ENCODE measurements at places on chromosomes 2 and 18.

DNA sequence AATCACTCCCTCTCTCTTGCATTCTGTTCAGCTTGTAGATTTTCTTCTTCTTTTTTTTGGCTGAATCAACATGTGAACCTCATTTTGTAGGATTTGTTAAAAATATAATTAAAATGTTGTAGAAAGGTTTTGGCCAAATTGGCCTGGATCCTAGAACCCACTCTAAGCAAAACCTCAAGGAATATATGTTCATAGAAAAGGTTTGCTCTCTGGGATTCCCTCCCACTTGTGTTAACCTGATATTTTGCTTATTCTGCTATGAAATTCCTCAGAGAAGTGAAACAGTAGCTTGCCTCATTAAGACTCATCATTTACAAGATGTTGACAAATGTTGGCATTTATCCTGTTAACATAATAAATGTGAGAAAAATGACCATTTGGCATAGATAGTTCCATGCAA is 456.7 kb downstream of the TMEM182 start:
- DNase-seq: no peak

DNA sequence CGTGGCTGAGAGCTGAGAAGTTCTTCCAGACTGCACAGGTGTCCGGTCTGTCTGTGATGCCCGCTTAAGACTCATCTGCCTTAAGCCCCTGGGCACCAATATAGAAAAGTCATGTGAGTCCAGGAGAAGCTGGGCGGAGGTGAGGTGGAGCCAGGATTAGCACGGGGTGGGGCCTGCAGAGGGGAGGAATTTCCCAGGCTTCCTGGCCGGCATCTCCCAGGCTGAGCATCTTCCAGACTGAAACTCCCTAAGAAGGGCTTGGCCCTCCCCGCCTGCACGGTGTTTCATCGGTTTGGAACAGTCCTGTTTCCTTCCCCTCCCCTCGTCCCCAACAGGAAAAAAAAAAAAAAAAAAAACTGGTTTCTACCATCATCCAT is 270.3 kb downstream of the ATAD2B start:
- DNase-seq: no peak

GRCh38 chr18:35514752-35515459 is 17.1 kb upstream of the INO80C start:
- DNase-seq: no peak

- no peak for DNase-seq
Observed at GRCh38 chr2:129895061-129895460, 84.4 kb upstream of the RAB6C start.

GRCh38 chr18:33594799-33595198 is 16.8 kb downstream of the ASXL3 start:
- DNase-seq: no peak

- DNase-seq: no peak
Observed at GRCh38 chr2:58293056-58293455, 51.9 kb upstream of the FANCL start.

DNA sequence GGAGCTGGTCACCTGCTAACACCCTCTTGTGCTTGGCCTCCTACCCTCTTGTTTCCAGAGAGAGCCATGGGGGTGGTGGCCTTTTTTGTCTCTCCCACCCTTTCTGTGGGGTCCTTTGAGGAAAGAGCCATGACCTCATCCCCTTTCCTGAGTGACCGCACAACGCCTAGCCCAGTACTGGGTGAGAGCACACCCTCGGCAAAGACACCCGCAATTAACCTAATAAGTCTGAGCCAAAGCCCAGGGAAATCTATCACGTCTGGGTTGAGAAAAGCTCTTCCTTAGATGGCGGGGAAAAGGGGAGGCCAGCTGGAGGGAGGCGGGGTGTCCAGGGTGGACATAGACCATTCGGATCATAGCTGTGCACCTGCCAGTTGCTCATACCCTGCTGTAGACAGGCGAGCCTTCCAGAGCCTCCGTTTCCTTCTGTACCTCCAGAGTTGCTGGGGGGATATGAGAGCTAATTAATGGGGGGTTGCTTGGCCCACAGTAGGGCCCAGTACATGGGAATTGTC is 93.7 kb upstream of the MCFD2 start:
- DNase-seq: no peak

DNA sequence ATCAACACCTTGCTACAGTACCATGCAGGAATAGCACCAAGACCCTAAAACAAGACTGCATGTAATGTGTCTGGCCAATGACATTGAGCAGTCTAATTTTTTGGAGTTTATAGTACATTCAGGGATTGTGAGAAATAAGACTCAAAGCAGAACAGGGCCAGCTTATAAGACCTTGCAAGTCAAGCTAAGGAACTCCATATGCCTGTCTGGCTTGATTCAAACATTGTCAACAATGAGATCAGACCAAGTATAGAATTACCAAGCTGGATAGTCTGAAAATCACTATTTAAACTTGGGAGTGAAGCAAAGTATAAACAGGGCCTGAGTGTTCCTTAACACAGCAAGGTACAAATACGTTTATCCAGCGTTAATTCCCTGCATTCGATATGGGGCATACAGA is 370.9 kb downstream of the CNTNAP5 start:
- no peak for DNase-seq

DNA sequence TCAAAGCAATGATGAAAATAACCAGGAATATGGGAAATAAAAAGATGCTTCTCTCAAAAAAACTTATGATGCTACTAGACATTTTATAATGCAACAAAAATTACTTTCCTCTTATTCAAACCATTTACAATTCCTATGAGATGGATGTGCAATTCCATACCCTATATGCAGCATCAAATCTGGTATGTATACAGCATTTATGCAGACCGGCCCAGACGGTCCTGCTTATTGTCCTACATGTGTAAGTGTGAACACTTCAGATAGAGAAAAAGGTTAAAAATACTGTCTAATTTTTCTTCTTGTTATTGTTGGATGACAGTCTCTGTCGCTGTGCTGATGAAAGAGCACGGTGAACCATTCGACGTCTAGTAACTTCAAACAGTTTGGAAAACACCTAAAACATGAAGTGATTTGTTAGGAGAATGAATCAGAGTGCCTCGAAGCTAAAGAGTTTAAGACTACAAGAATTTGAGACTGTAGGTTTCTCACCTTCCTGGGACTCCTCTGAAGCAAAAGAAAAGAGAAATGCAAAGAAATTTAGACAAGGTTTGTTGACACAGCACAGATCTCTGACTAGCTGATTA is 80.8 kb downstream of the ATL2 start:
- no peak for DNase-seq

GRCh38 chr2:136957044-136957443 is 191.7 kb downstream of the THSD7B start:
- no peak for DNase-seq

- no peak for DNase-seq
Observed at GRCh38 chr2:143730155-143730952, 601.1 kb downstream of the ARHGAP15 start.

DNA sequence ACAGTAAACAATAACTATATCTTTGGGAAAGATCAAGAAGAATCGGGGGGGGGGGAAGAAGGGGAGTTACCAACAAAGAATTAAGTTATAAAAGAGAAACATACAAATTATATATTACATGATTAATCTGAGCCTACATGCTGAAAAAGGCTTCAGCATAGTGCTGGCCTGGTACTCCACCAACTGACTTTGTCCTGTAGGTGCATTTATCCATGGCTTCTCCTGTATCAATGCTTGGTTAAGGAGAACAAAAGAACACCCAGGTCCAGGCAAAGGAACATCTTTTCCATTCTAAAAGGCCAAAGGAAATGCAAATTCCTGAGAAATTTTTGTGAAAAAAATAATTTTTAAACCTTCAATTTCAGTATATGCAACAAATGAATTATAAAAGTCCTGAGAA is 24.2 kb downstream of the RPRD1A start:
- DNase-seq: no peak

DNA sequence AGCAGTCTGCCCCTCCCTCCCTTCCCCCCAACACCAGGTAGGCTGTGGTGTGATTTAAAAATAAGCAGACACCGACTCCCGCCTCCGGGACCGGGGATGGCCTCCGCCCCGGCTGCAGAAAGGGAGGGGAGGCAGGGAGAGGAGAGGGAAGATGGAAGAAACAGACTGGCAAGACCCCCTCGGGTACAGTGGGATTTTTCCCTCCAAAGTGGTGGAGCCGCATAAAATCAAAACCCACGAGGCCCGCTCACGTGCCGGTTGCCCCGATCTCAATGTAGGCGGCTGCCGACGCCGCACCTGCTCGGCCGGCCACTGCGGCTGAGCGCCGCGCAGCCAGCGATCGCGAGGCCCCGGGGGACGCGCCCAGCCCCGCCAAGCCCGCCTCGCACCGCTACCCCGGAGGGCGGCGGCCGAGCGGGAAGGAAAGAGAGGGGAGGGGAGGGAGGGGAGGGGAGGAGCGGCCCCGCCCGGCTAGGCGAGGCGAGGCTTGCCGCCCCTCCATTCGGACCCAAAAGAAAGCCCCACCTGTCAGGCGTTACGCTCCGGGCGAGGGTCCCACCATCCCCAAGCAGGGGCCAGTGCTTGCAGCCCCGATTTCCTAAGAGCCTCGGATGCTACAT is 811 bp downstream of the ADD2 start:
- DNase-seq: peak; percentile 40

DNA sequence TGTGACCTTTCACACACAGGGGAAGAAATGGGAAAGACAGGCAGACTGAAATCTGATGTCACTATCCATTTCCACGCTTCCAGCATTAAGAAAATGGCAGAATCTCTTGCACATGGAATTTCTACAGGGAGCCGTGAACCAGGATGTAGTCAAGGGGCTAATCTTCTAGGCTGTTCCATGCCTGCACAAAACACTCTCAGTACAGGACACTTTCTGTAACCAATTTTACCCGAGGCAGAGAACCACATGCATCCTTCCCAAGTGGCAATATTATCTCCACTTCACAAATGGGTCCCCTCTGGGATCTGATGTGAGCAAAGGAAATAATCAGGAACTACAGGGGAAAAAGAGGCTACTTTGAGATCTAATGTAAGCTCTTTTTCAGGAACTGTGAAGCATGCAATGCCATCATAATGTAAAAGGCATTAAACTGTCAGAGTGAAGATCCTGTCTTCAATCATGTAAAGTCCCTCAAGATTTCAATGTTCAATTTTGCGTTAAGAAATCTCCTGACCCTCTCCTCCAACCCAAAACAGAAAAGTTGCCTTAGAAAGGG is 236.9 kb downstream of the RBM43 start:
- DNase-seq: no peak

DNA sequence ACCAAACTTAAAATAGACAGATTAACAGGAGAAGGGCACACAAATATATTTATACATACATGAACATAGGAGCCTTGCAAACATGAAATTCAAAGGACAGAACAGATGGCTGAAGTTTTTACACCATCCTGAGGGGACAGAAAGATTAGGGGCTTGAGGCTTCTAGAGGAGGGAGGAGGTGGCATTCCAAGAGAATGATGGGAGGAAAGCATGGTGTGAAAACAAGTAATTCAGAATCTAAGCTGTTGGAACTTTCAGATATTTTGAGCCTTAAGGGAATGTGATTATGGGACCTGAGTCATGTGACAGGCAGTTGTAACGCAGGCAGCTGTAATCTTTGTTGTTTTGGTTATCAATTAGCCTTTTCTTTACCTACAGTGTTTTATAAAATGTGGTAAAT is 225.2 kb upstream of the SPOPL start:
- no peak for DNase-seq

- DNase-seq: no peak
Observed at GRCh38 chr2:144876013-144876412, 356.1 kb upstream of the ZEB2 start.

DNA sequence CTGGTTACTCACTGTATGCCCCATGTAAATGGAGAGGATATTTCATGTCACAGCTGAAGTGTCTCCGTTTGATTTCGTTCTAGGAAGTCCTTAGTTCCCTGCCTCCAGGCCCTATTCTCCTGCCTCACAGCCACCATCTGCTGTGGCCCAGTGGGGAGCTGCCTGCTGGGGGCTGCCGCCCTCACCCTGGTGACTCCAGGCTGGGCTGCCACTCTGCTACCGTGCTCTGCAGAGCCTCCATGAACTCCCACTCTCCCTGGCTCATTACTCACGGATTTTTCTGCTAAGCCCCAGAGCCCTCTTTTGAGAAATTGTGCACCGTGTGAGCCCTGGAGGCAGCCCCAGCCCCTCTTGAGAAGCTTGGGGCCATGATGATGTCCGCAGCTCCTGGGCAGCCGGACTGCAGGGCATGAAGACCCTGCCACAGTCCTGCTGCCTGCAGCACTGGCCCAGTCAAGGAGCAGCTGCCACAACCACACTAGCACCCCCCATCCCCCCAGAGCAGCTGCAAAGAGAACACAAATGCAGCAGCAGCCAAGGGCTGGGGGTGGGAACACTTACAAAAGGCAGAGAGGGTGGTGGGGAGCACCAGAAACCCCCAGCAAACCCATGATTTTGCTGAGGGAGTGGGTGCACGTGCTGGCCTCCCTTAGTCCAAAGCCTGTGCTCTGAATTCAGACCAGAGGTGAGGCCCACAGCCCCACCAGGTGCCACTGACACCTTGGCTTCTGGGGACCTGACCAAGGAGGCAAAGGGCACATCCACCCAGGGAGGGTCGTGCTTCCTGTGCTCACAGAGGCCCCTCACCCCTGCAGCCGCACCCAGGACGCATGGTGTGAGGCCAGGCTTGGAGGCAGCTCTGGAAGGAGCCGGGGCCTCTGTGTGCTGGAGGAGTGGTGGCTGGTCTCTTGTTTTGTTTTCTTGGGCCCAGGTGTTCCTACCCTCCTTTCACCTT is 270.2 kb upstream of the RAB6C start:
- DNase-seq: peak; percentile 46

DNA sequence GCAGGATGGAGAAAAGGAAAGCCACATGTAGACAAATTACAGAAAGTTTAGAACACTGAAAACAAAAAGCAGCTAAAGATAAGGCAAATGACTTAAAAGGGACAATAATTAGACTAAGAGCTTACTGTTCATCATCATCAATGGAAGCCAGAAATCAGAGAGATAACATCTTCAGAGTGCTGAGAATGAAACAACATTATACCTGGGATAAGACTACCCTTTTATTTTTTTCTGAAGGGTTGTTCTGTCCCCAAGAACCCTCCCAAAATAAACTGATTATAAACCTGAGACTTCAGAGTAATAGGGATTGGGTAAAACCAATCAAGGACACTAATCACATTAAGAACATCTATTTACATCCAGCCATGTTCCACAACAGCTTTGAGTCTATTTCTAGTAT is 6.9 kb upstream of the NEDD4L start:
- no peak for DNase-seq

DNA sequence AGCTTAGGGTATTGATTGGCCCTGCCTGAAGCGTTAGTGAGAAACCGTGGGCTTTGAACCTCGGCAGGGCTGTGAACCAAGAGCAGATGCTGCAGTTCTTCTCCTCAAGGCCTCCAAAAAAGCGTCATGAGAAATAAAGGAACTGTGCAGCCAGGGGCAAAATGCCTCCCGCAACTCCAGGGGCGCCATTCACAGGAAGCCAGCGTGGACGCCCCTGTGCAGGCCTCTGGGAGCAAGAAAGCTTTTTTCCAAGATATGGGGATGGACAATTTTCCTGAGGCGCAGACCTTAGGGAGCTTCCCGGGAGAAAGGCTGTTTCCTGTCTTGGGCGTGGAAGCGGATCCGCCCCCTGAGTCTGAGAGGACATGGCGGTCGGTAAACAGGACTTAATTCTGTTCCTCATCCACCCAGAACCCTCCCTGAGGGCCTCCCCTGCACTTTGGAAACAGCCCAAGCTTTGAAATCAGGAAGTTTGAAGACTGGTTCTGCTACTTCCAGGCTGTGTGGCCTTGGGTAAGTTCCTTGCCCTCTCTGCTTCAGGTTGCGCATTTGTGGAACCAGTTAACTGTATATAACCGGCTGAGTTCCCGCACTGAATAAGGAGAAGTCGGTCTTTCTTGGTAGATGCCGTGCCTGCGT is 29.6 kb upstream of the CABLES1 start:
- no peak for DNase-seq
